Skin of body (tissue), 3 donors: ENCODE measurements at places on chromosomes 6 and 20. TPM values are rescaled to one million over a fixed set of nuclear protein-coding genes. Genes with fewer than 3 reads are reported as not detected.

- no peak for DNase-seq
These were observed 66.7 kb downstream of the GCNT2 start for GRCh38 chr6:10587656-10588406.

GRCh38 chr6:80319196-80319595, 212.7 kb downstream of the BCKDHB start:
- no peak for DNase-seq

- no peak for DNase-seq
These were observed 4.6 kb downstream of the KCNK15 start for GRCh38 chr20:44750081-44750805.

GRCh38 chr20:63507083-63507743, 8.3 kb upstream of the EEF1A2 start:
- no peak for DNase-seq

DNA sequence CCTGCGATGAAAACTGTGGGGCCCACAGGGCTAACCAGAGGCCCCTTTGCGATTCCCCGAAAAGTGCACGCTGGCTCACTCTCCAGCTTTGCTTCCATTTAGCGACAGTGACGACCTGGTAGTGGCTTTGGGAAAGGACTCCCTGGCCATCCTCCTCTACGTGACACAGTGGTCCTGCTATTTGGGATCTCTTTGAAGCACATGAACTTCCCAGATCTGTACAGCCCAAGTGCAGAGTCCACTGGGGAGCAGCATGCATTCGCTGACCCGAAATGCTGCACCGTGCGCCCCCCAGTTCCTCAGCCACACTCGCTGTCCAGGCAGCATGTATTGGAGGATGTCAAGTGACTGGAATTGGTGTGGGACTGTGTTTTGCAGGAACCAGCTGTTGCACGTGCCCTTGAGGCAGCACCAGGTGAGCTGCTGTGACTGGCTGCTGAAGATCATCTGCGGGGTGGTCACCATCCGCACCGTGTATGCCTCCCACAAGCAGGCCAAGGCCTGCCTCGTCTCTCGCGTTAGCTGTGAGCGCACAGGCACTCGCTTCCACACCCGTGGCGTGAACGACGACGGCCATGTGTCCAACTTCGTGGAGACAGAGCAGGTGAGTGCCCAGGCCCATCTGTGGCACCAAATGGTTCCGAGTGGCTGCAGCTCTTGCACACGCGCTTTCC, 51.6 kb downstream of the SYNJ2 start:
- DNase-seq = no peak

- DNase-seq = no peak
These were observed 10.0 kb upstream of the SIRPA start for GRCh38 chr20:1885254-1885653.

DNA sequence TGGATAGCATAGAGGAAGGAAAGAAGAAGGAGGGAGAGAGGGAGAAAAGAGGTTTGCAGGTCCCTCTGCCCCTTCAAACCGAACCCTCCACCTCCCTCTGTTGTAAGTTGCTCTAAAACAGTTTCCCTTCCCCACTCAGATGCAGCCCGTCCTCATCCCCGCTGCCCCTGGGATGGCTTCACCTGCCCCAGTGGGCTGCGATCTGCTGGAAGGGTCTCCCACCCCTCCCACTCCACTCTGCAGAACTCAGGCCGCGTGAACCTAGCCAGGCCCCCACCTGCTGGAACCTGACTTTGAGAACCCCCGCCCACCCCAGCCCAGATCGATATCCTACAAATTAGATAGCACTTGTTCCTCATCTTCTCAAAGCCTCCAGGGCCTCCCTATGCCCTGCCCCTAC, 190.8 kb downstream of the DLL1 start:
- DNase-seq = no peak

DNA sequence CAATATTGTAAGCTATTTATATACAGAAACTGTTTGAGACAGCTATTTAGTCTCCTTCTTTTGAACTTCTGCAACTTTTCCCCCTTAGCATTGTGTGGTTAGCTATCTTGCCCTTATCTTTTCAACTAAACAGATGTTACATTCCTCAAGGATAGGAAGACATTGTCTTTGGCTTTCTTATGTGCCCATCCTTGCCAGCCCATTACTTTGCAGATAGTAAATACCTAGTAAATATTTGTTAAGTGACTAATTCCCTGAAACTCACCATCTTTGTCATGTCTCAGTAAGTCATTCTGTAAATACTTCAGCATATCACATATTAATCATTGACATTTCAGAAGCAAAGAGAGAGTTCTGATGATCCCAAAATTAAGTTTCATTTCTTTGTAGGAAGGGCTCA, 69.1 kb upstream of the FLRT3 start:
- no peak for DNase-seq

GRCh38 chr20:19176470-19177052, 35.9 kb upstream of the SLC24A3 start:
- DNase-seq = no peak

The CLVS2 gene
- 0.10 TPM for total RNA-seq

The CCN6 gene
- 0.39 TPM for total RNA-seq

The FOXA2 gene
- not detected for total RNA-seq

The BPIFB2 gene
- total RNA-seq = not detected

The WFDC6 gene
- not detected for total RNA-seq

The PPP1R14C gene
- 18.3 TPM for total RNA-seq
